ENCODE measurements at places on chromosomes 3 and 15. TPM values are rescaled to one million over a fixed set of nuclear protein-coding genes. Genes with fewer than 3 reads are reported as not detected.

GRCh38 chr3:170159933-170160332, 21.6 kb downstream of the PHC3 start:
- H3K27ac ChIP-seq, result no peak overlapping the region
- H3K27me3 ChIP-seq, result no peaks in the 10 kb centered on the region

DNA sequence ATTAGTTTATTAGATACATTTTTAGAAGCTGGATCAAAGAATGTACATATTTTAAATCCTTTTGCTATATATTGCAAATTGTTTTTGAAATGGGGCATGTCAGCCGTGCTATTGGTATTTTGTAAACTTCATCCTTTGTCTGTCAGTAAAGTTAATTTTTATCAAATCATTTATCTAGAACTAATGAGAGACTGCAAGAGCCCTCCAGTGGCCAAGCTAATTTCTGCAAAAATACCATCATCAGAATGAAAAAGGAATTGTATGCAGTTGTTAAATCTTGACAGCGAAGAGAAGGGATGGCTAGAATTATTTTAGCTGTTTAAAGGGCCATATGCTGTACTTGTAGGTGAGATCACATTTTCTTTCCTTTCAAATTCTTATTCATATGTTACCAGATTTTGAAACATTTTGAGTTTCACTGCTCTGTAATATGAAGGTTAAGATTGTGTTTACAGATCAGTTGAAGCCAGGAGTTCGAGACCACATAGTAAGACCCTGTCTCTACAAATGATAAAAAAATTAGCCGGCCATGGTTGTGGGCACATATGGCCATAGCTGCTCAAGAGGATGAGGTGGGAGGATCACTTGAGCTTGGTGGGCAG, 8.1 kb upstream of the CLDN11 start:
- DNase-seq, result no peak
- H3K4me3 ChIP-seq, result no peak overlapping the region
- H3K4me1 ChIP-seq, result no peaks in the 10 kb centered on the region
- H3K27ac ChIP-seq, result no peak overlapping the region
- H3K36me3 ChIP-seq, result no peaks in the 10 kb centered on the region

Gene PIK3CB
- 55.7 TPM for total RNA-seq

- no peak overlapping the region for H3K4me3 ChIP-seq
- H3K4me1 ChIP-seq, result no peaks in the 10 kb centered on the region
- no peak overlapping the region for H3K27ac ChIP-seq
- no peak for DNase-seq
These were observed 119.1 kb downstream of the ROBO2 start for GRCh38 chr3:77158730-77159581.

DNA sequence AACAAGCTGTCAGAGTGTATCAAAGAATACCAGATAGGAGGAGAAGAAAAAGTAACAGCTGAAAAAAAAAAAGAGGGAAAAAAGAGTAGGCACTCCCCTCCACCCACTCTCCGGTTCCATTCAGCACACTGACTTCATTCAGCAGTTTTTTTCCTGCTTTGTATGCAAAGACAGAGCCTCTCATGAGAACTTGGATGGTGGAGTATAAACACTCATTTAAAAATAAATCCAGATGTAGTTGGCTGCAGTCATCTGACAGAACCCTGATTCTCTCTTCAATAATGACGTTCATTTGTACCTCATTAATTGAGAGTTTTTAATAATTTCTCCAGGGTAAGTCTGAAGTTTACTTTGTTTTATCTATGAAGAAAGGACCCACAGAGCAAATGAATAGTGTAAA, 81.0 kb downstream of the TMEM108 start:
- no peak for DNase-seq
- H3K27me3 ChIP-seq, result no peaks in the 10 kb centered on the region
- no peak overlapping the region for H3K4me3 ChIP-seq
- no peaks in the 10 kb centered on the region for H3K4me1 ChIP-seq
- no peaks in the 10 kb centered on the region for H3K36me3 ChIP-seq

Gene GOLGA8M
- 0.70 TPM for total RNA-seq

GRCh38 chr3:179716226-179716625, 63.4 kb downstream of the USP13 start:
- H3K27ac ChIP-seq, result no peak overlapping the region
- no peak for DNase-seq
- no peaks in the 10 kb centered on the region for H3K4me1 ChIP-seq
- H3K4me3 ChIP-seq, result no peak overlapping the region
- no peaks in the 10 kb centered on the region for H3K27me3 ChIP-seq

DNA sequence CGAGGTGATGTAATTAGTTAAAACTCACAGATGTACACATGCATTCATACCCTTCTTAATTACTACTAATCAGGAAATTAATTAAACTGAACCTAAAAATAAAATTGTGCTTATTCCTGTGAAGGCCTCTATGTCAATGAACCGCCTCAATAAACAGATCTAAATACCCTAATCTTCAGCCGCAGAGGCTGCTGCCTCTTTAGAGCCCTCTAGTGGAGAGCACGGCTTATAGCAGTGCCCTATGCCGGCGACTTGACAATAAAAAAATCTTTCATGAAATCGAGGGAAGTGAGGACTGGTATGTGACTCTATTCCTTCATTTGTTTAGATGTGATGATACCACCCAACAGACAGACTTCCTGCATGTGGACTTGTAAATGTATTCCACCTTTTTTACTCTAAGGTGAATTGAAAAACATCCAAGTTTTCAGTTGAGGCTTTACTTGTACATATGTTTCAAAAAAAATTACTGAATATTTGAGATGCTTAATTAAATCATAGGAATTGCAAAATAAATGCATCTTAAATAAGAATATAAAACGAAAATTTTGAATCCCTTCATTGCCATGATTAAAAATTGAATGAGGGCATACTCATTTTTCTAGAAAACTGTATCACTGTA, 8.3 kb upstream of the EPHA3 start:
- no peaks in the 10 kb centered on the region for H3K4me1 ChIP-seq
- no peaks in the 10 kb centered on the region for H3K36me3 ChIP-seq
- no peak overlapping the region for H3K4me3 ChIP-seq
- peak; percentile 85 for DNase-seq

Gene WNT5A
- 1.4 TPM for total RNA-seq

- no peaks in the 10 kb centered on the region for H3K4me1 ChIP-seq
- no peaks in the 10 kb centered on the region for H3K36me3 ChIP-seq
- H3K27ac ChIP-seq, result peak overlapping the region; percentile 88
These were observed 176.6 kb downstream of the VGLL3 start for GRCh38 chr3:86814321-86814720.

- no peak overlapping the region for H3K27ac ChIP-seq
- H3K27me3 ChIP-seq, result no peaks in the 10 kb centered on the region
- peak; percentile 67 for DNase-seq
- peaks cover 7% of the 10 kb centered on the region for H3K4me1 ChIP-seq
- H3K36me3 ChIP-seq, result no peaks in the 10 kb centered on the region
- no peak overlapping the region for H3K4me3 ChIP-seq
These were observed 50.6 kb downstream of the CMSS1 start for GRCh38 chr3:99868311-99868646.

DNA sequence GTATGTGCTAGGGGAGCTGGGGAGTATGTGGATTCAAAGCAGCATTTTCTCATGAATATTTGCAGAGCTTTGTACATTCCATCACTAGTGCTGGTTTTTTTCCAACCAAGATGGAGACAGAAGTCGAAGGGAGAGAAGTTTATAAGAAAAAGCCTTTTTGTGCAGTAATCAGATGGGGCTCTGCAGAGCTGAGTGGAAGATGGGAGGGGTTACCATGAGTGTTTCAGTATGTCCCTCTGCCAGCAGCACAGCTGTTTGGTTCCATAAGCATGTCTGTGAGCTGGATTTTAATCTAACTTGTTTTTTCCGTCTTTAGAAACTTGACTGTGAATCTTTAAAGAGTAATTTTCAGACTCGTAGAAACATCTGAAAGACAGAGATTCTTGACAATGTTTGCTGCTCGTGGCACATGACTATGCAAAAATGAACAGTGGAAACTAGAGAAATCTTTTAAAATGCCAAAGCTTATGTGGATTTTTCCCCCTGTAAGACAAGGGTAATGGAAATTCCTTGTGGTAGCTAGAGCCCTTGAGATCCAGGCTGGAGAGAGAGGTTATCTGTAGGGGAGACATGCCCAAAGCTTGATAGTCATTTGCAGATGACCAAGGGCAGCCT, 20.3 kb downstream of the STARD9 start:
- no peaks in the 10 kb centered on the region for H3K4me1 ChIP-seq
- H3K36me3 ChIP-seq, result no peaks in the 10 kb centered on the region
- no peaks in the 10 kb centered on the region for H3K27me3 ChIP-seq
- no peak overlapping the region for H3K4me3 ChIP-seq
- H3K27ac ChIP-seq, result no peak overlapping the region

DNA sequence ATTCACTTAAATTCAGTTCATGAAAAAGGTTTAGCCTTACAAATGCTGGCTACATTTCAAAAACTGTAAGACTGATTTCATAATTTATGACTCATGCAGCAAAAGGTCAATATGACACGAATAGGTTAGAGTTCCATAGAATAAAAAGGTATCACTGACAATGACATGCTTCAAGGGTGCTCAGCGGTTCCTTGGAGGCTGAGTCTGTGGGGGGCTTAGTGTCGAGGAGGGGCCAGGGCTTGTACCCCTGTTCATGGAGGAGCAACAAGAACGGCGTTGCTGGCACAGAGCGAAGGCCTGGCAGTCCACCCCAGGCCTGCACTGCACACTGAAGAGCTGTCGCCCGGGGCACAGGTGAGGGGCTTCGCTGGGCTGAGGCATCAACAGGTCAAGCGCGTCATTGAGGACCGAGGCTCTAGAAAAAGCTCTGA, 174.2 kb downstream of the NR1D2 start:
- peaks cover 62% of the 10 kb centered on the region for H3K27me3 ChIP-seq
- H3K4me3 ChIP-seq, result no peak overlapping the region
- H3K36me3 ChIP-seq, result no peaks in the 10 kb centered on the region
- no peak for DNase-seq
- H3K4me1 ChIP-seq, result no peaks in the 10 kb centered on the region
- no peak overlapping the region for H3K27ac ChIP-seq

- H3K27me3 ChIP-seq, result no peaks in the 10 kb centered on the region
- no peak overlapping the region for H3K27ac ChIP-seq
- H3K36me3 ChIP-seq, result no peaks in the 10 kb centered on the region
- H3K4me1 ChIP-seq, result no peaks in the 10 kb centered on the region
- no peak for DNase-seq
These were observed 200.2 kb upstream of the LRRC3B start for GRCh38 chr3:26422415-26422814.

GRCh38 chr15:77495838-77496596, 75.3 kb downstream of the HMG20A start:
- H3K27ac ChIP-seq, result no peak overlapping the region
- DNase-seq, result no peak
- no peak overlapping the region for H3K4me3 ChIP-seq
- no peaks in the 10 kb centered on the region for H3K27me3 ChIP-seq
- peaks cover 4% of the 10 kb centered on the region for H3K36me3 ChIP-seq

Gene PARP15
- 0.27 TPM for total RNA-seq

Gene SATB1
- 37.5 TPM for total RNA-seq

DNA sequence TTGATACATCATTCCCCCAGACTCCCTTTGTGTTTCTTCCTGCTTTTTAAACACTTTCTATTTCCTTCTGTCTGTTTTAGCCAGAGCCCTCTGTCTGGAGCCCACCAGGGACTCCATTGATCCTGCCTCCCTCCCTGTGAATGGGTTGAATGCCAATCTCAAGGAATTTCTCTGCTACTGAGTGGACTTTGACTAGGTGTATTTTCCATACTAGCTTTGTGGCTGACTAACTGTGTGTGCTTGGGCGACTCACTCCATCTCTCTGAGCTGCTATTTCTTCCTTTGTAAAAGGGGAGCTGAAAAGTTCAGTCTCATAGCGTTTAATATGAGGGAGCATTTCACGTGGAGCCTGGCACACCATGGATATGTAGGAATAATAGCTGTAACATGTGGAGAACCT, 98.8 kb downstream of the EEFSEC start:
- H3K27ac ChIP-seq, result peak overlapping the region; percentile 42
- no peaks in the 10 kb centered on the region for H3K4me1 ChIP-seq
- DNase-seq, result no peak
- no peaks in the 10 kb centered on the region for H3K27me3 ChIP-seq

DNA sequence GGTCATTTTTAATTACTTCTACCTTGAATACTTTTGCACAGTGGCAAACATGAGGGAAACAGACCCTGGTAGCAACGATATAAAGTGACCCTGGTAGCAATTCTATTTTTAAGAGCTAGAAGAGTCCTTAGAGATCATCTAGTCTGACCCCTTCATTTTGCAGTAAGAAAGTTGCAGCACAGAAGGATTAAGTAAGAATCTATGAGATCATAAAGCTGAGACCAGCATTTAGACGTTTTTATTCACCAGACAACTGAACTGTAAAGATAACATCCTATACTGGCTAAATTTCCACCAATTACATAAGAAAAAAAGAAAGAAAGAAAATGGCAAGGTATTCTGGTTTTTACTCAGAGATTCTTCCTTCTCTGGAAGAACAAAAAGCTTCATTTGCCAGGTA, 49.9 kb downstream of the LRRFIP2 start:
- no peaks in the 10 kb centered on the region for H3K27me3 ChIP-seq
- H3K4me1 ChIP-seq, result no peaks in the 10 kb centered on the region
- DNase-seq, result no peak
- H3K36me3 ChIP-seq, result peaks cover 13% of the 10 kb centered on the region
- no peak overlapping the region for H3K4me3 ChIP-seq
- H3K27ac ChIP-seq, result no peak overlapping the region
